ENCODE measurements at places on chromosomes 16 and 17. TPM values are rescaled to one million over a fixed set of nuclear protein-coding genes. Genes with fewer than 3 reads are reported as not detected.

DNA sequence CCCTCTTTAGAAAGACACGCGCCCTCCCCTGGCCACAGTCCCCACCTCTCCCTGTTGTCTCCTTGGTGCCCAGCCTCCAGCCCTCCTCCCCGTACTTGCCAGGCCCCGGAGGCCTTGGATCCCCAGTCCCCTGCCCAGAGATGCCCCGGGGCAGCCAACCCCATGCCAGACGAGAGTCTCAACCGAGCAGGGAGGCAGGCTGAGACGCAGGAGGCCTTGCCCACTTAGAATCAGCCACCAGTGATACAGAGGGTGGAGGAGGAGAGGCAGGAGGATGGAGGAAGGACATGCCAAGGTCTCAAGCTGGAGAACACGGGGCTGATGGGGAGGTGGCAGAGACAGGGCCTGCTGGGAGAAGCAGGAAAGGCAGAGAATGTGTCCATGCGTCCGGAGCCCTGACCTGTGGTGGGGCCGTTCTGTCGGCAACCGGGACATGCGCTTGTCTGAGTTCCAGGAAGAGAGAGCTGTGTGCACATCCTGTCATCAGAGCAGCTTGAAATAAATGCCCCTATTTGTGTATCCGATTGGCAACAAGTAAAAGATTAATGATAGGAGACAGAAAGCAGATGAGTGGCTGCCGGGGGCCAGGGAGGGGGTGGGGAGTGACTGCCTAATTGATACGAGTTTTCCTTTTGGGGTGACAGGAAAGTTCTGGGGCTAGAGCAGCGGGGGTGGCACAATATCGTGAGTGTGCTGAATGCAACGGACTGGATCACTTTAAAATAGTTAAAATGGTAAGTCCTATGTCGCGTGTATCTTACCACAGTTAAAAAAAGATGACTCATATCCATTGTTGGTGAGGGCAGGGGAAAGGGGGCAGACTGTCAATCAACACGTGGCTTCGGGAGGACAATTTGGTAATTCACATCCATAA, 44.7 kb upstream of the MEAK7 start:
- H3K36me3 ChIP-seq = peaks cover 63% of the 10 kb centered on the region
- peak; percentile 63 for DNase-seq
- no peaks in the 10 kb centered on the region for H3K27me3 ChIP-seq
- H3K4me3 ChIP-seq = peak overlapping the region; percentile 87

DNA sequence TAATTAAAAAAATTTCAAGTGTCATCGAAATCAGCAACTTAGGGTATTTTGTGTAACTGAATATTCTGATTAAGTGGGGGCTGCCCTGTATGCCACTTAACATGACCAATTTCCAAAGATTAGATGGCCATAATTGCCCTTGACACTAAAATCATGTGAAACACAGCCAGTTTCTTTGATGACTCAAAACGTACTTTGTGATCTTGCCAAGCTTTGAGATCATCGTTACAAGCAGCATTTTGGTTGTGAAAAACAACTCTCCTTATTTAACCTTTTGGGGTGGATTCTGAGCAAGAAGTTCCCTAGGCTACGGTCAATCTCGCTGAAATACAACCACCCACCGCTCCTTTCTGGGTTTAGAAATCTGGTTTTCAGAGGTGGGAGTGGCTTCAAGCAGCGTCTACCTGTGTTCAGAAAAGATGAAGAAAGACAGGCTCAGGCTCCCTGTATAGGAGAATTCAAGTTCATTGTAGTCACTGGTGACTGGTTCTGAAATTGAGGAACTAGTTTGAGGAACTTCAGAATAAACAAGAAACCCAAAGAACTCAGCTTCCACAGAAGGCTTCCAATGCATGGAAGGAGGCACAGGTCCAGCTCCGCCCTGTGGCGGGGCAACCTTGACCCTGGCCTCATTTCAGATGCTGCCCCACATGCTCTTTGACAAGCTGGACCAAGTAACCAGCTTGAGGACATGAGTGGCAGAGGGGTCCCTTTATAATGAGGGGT, 9.4 kb downstream of the MAP3K14 start:
- no peaks in the 10 kb centered on the region for H3K27me3 ChIP-seq
- DNase-seq = no peak
- peak overlapping the region; percentile 77 for H3K27ac ChIP-seq
- peaks cover 31% of the 10 kb centered on the region for H3K36me3 ChIP-seq

DNA sequence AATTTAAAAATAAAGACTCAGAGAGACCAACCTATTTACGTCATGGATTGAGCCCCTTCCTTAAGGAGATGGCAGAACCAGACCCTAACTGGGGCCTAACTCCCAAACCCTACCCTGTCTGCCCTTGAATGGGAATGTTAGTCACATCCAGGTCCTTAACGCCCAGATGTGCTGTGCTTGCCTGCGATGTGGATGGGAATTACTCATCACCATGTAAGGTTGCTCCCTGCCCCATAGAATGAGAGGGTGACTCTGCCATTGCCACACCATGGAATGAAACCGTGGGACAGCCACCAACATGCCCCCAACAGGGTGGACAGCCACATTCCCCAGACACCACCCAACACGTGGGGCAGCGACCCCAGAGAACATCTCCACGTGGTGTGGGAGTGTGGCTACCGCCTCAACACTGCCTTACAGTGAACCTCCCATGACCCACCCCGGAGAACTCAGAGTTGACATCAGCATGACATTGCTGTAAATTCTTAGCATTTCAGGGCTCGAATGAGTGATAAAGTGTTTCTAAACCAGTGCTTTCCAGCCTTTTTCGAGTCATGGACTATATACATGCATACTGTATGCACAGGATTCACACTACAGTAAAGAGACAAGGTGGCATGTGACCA, 31.8 kb downstream of the SCNN1B start:
- H3K4me1 ChIP-seq = no peaks in the 10 kb centered on the region
- no peak overlapping the region for H3K27ac ChIP-seq
- DNase-seq = no peak
- H3K36me3 ChIP-seq = no peaks in the 10 kb centered on the region
- H3K27me3 ChIP-seq = no peaks in the 10 kb centered on the region

DNA sequence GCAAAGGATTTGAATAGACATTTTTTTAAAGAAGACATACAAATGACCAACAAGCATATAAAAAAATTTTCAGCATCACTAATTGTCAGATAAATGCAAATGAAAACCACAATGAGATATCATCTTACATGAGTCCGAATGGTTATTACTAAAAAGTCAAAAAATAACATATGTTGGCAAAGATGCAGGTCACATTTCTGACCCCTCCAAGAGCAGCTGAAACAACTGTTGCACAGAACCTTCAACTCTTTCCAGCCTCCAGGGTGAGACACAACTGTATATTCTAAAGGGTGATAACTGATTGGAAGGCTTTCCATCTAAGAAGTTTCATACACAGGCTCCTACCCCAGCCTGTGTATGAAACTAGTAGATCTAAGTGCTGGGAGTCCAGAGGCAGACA, 51.9 kb downstream of the SLFN5 start:
- peaks cover 3% of the 10 kb centered on the region for H3K4me1 ChIP-seq
- no peak overlapping the region for H3K4me3 ChIP-seq
- no peak for DNase-seq
- H3K27me3 ChIP-seq = peaks cover 9% of the 10 kb centered on the region

DNA sequence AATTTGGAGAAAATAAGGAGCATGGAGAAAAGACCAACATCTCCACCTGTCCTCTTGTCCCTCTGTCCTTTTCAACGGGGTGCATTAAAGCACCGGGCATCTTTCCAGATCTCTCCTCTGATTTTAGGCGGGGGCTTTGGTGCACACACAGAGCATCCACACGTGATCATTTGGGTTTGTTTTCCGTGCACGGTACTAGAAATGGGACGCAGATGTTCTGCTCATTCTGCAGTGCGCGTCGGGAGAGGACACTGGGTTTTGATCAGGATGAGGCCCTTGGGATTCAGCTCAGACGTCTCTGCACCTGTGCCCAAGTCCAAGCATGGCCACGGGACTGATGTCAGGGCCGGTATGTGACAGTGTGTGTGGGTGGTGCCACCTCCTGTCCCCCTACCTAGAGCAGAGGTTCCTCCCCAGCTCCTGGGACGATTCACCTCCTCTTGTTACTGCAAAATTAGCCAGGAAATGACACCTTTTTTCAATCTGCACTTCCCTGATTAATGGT, 31.9 kb downstream of the PDIA2 start:
- DNase-seq = no peak
- peaks cover 10% of the 10 kb centered on the region for H3K4me1 ChIP-seq
- no peaks in the 10 kb centered on the region for H3K27me3 ChIP-seq
- no peak overlapping the region for H3K27ac ChIP-seq
- H3K4me3 ChIP-seq = no peak overlapping the region

DNA sequence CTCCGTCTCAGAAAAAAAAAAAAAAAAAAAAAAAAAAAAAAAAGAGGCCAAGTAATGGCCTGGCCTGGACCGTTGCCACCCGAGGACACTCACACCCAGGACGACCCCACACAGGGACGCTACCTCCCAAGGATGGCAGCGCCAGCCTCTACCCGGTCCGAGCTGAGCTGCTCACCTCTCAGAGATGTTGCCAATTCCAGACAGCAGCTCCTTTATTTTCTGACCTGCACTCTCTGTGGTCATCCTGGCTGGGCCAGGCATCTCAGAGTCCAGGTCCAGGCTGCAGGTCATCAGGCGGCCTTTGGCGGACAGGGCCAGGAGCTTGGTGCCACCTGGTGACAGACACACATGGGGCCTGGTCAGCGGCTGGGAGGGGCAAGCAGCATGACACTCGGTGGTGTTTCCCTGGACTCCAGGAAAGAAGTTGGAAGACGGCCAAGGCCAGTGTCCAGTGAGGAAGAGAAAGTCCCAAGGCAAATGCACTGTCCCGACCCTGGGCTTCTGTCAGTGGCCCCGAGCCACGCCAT, 3.1 kb downstream of the FAAP100 start:
- peaks cover 2% of the 10 kb centered on the region for H3K36me3 ChIP-seq
- no peak overlapping the region for H3K4me3 ChIP-seq
- no peak for DNase-seq
- H3K27ac ChIP-seq = no peak overlapping the region

GRCh38 chr16:1612320-1613111, at the start of gene CRAMP1:
Gene CRAMP1, plus strand, starts transcription at chr16:1612360. Its CDS starts 2,280 bp downstream, at chr16:1614640.
- H3K27ac ChIP-seq = peak within 1 kb of the TSS; percentile 96
- peak within 1 kb of the TSS; percentile 88 for H3K4me3 ChIP-seq
- peaks cover 12% of the 10 kb centered on the region for H3K36me3 ChIP-seq
- no peak for DNase-seq
- H3K27me3 ChIP-seq = no peaks in the 10 kb centered on the region

DNA sequence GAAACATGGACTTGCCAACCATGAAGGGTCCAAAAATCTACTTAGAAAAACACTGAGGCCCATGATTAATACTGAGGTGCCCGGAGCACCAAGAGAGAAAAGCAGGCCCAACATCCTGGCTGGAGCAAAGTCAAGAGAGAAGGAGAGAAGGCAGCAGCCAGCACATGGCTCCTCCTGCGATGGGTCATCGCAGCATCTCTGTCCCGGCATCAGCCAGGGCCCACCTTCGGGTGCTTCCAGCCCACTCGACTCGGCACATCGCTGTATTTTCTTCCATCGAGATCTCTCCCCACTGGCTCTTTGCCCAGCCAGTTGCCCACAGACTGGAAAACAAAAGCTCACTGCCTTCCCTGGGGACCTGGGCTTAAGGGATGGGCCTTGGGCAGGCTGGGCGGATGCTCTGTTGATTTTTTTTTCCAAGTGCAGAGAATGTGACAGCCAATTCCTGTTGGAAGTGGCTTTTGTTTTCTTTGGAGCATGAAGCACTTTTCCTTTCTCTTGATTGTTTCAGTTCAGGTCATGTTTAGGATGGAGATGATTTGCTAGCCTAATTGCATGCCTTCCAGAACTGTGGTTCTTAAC, 58.1 kb downstream of the CYB5B start:
- DNase-seq = no peak
- peaks cover 5% of the 10 kb centered on the region for H3K36me3 ChIP-seq
- peaks cover 4% of the 10 kb centered on the region for H3K27me3 ChIP-seq

The SPIRE2 gene
- total RNA-seq = 1.5 TPM

The VWA3A gene
- 0.51 TPM for total RNA-seq

The CES4A gene
- 17.5 TPM for total RNA-seq

The CDK12 gene
- 86.6 TPM for total RNA-seq

The TMEM238L gene
- total RNA-seq = not detected

The WFDC1 gene
- not detected for total RNA-seq

The MED1 gene
- 55.0 TPM for total RNA-seq

The LRRC46 gene
- 0.42 TPM for total RNA-seq

The PPP1R27 gene
- not detected for total RNA-seq

The PIMREG gene
- total RNA-seq = 21.1 TPM

The PHF12 gene
- total RNA-seq = 98.6 TPM

Data from activated naive CD8-positive, alpha-beta T cell treated with anti-CD3 and anti-CD28 coated beads, Interleukin-2, amount 10 ng/mL, durations not matched to agents 7 days and 5 days (primary cell).